Stimulated activated memory B cell treated with anti-CD40 and anti-IgM and Interleukin-4, amounts not matched to agents 10 μg/mL and 1 μg/mL and 100 μg/mL, for 72 hours (primary cell): ENCODE measurements at places on chromosomes 11 and 22.

- ATAC-seq = no peak
Measured at GRCh38 chr22:43829904-43830851, 18.1 kb upstream of the EFCAB6 start.

- ATAC-seq = no peak
Measured at GRCh38 chr11:39174965-39175364, 2284.5 kb downstream of the LRRC4C start.

DNA sequence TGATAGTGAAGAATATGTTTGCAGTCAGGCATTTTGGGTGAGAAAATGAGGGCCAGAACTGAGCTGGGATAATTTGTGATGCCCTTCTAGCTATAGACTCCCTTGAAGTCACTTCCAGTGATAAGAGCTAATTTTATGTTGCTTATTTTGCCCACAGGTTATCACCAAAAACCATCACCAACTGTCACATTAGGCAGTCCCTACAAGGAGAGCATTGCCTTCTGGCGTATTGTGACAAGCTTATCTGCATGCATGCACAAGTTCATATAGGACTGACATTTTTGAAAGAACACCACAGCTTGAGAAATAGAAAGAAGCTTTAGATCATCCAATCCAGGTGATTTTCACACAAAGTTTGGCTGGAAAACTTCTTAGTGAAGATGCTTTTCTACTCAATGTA lies 735.3 kb upstream of the RAG2 start:
- no peak for ATAC-seq

- no peak for ATAC-seq
Measured at GRCh38 chr11:95736809-95737208, 52.8 kb downstream of the FAM76B start.

DNA sequence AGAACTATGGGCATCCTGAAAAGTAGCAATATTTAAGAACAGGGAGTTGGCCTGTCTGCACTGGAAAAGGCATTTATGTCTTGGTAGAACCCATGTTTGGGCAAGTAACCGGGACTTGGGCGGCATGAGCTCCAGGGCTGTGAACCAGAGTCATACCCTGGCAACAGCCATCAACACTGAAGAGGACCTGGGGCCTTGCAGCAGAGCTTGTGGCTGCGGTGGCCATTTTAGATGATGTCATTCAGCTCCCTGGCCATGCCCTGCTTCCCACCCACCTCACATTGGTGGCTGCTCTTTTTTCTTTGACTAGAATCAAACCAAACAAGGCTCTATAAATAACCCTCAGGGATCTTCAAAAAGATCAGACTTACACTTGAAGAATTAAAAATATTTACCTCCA lies 26.6 kb downstream of the EHF start:
- no peak for ATAC-seq
